NB4 (cell line): ENCODE measurements at places on chromosomes 1 and 21.
A peak's percentile ranks its signal among the peaks of the same experiment; 100 is the strongest.

- DNase-seq = no peak
Measured at GRCh38 chr21:35179990-35180540, 131.0 kb upstream of the RUNX1 start.

- no peak for DNase-seq
Measured at GRCh38 chr1:2237773-2238172, 9.7 kb downstream of the SKI start.

DNA sequence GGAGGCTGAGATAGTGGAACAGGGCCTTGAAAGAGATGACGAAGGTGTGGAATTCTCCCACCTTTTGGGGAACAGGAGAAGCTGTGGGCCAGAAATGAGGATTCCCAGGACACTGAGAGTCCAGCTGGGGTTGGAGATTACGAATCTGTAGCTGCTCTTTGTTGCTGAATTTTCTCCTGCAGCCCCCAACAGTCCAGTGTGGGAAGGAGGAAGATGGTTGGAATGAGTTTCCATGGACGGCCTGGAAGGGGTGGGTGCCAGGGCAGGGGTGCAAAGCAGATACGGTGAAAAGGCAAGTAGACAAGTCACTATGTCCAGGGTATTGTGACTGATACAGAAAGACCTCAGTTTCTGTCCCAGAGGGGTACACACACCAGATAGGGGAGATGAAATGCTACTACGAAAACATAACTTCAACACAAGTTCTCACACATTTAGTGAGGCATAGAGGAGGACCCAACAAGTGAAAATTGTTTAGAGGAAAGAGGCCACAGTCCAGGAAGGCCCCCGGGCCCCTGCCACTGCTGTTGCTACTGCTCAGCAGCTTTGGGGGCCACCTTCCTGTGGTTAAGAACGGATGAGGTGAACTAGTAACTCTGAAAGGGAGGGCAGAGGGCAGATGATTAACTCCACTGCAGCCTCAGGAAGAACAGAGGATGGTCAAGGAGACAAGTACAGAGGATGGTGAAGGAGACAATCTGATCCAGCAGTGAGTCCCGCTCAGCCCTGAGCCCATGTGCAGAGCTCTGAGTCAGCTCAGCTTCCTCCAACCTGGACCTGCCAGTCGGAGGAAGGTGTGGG lies 7.3 kb downstream of the CD244 start:
- peak; percentile 64 for DNase-seq

DNA sequence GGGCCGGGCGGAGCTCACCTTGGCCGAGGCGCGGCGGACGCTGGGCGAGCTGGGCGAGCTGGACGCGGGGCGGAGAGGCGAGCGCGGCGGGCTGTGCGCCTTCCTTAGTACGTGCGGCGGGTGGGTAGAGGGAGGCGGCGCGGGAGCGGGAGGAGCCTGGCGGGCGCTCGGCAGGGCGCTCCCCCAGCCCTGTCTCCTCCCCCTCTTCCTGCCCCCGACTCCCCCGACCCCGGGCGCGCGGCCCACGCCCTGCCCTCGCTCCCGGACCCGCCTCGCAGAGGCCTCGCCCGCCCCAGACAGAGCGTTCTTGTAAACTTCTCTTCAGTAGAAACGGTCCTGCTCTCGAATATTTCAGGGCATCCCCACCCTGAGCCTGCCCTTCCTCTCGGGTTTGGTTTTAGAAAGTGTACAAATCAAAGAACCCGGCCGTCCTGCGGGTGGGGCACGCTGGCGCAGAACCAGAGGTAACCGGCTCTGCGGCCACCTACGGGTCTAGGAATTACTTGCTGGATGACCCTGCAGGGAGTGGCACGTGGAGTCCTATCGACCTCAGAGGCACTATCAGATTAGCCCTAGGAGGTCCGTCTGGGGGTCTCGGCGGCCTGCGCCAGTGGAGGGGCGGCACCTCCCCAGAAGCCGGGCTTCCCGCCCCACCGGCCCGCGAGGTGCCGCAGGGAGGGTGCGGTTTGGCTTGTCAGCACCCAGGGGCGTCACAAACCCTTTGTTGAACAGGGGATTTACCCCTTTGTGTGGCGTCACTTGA lies at the start of gene S100A10:
Gene S100A10 (minus strand): TSS at position 126 of the 763 bp plus-strand sequence. CDS start 7,629 bp downstream, outside the sequence.
- peak; percentile 86 for DNase-seq

GRCh38 chr1:29255134-29255666 lies 18.9 kb downstream of the PTPRU start:
- DNase-seq = no peak

- no peak for DNase-seq
Measured at GRCh38 chr1:192627901-192628300, 8.0 kb upstream of the RGS13 start.

GRCh38 chr1:183227422-183228346 lies 41.6 kb downstream of the LAMC2 start:
- peak; percentile 78 for DNase-seq

- DNase-seq = peak; percentile 83
Measured at GRCh38 chr1:66380452-66381212, 153.3 kb upstream of the SGIP1 start.

GRCh38 chr1:51936531-51936930 lies 54.0 kb downstream of the RAB3B start:
- peak; percentile 12 for DNase-seq

DNA sequence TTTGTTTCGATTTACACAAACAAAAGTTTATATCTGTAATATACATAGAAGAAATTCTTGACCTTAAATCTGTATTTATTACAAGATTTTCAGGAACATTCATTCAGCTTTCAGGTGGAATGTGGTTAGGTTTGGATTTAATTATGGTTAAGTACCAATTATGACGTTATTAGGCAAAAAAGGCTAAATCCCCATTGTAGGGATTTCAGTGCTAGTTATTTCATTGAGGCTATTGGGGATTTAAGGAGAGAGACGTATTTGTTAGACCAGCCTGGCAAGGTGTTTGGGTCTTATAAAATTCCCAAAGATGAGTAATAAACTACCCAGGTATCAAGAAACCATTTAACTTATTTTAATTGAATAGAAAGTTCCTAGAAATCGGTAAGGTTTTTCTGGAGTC lies 26.0 kb downstream of the PRKAA2 start:
- no peak for DNase-seq

DNA sequence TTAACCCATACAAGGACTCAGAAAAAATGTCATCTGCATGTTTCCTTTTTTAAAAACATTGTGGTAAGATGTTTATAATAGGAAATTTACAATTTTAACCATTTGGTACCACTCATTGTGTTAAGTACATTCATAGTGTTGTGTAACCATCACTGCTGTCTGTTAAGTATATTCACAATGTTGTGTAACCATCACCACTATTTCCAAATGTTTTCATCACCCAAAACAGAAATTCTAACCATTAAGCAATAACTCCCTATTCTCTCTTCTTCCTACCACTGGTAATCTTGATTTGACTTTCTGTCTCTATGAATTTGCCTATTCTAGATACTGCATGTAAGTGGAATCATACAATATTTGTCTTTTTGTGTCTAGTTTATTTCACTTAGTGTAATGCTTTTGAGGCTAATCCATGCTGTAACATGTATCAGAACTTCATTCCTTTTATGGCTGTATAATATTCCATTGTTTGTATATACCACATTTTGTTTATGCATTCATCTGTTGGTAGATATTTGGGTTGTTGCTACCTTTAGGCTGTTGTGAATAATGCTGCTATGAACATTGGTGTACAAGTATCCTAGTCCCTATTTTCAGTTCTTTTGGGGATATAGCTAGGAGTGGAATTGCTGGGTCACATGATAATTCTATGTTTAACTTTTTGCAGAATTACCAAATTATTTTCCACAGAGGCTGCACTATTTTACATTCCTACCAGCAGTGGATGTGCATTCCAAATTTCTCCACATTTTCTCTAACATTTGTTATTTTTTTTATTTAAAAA lies 14.1 kb downstream of the HIPK1 start:
- peak; percentile 90 for DNase-seq

- peak; percentile 11 for DNase-seq
Measured at GRCh38 chr1:59384443-59384842, 87.5 kb downstream of the FGGY start.

DNA sequence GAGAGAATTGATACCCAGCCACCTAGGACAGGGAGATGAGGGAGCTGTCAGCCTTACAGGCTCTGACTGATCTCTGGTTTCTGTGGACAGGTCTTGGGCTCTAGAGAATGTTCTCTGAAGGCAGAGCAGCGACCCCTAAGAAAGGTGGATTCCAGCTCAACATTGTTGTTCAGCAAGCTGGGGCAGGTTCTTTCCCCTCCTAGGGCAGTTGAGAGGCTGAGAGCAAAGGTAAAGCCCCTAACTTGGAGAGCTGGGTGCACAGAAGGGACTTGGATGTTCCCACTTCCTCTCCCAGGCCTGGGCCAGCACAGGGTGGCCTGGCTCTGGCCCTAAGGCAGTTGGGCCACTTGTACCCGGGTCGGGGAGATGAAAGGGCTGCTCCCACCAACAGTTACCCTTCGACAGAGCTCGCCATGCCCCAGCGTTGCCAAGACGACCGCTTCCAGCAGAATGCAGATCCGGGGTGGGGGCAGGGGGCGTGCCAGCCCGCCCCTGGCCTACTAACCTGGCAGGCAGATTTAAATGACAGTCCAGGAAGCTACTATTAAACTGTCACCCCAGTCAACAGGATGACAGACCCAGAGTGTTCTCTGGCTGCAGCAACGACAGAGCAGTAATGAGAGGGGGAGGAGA lies 31.6 kb downstream of the LRP8 start:
- DNase-seq = no peak

DNA sequence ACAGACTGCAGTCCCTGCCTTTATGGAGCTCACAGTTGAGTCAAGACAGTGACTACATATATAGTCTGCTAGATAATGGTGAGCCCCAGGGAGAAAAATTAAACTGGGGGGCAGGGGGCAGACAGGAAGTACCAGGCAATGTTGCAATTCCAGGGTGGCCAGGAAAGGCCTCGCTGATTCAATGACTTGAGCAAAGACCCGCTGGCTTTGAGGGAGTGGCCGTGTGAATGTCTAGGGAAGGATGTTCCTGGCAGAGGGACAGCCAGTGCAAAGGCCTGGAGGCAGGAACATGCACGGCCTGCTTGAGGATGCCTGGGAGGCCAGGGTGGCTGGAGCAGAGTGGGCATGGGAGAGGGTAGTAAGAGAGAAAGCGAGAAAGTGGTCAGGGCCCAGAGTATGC lies 23.0 kb upstream of the EPHA8 start:
- DNase-seq = peak; percentile 64

DNA sequence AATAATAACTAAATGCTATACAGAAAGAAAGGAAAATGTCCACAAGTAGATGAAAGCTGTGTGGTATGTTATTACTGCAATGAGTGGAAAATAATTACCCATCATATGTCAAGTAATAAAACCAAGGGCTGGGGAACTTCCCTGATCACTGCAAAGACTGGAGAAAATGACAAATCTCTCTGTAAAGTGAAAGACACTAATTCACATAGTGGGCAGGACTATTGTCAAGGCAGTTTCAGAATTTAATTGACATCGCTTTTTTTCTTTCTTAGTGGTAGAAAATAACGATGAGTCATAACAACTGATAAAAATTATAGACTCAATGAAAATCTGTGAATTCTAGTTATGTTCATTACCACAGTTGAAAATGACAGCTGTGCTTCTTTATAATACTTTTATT lies 153.7 kb upstream of the ST6GALNAC5 start:
- DNase-seq = no peak

DNA sequence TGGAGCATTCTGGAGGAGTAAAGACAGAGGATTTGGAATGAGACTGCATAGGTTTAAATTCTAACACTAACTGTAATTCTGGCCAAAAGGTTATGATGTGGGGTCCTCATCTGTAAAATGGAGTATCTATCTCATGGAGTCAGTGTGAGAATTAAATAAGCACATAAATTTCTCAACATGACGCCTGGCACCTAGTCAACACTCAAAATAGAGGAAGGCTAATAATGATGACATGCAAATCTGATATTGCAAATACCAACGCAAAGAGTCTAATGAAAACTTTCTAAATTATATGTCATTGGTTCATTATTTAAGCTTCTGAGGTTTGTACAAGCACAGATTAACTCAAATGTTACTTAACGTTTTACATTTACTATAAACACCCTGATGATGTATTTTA lies 29.6 kb downstream of the APP start:
- DNase-seq = no peak

- no peak for DNase-seq
Measured at GRCh38 chr21:25296252-25296651, 311.0 kb downstream of the MRPL39 start.

DNA sequence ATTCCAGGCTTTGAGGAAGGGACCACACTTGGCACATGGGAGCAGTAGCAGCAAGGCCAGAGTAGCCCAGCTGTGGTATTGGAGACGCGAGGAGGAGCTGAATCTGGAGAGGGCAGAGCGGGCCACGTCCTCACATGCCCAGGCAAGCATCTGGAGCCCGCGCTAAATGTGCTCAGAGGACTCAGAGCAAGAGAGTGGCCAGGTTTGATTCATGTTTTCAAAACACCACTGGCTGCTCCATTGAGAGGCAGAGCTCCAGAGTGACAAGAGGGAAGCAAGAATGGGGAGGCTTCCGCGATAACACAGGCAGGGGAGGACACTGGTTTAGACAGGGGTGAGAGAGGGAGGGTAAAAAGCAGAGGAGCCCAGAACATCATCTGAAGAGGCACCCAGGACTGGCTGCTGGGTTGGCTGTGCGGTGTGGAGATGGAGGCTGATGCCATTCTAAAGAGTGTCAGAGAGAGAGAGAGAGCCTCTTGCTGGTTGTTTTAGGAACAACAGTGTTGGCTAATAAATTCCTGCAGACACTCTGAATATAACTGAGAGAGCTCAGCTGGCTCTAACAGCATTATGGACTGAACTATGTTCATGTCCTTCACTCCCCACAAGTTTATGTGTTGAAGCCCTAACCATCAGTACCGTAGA lies 32.3 kb downstream of the RCAN1 start:
- DNase-seq = peak; percentile 62

- DNase-seq = no peak
Measured at GRCh38 chr21:32233055-32233546, 45.7 kb downstream of the MIS18A start.

GRCh38 chr1:156860113-156860627 lies 495 bp upstream of the NTRK1 start:
- peak; percentile 60 for DNase-seq

- DNase-seq = no peak
Measured at GRCh38 chr1:235292790-235293189, 35.2 kb downstream of the ARID4B start.

DNA sequence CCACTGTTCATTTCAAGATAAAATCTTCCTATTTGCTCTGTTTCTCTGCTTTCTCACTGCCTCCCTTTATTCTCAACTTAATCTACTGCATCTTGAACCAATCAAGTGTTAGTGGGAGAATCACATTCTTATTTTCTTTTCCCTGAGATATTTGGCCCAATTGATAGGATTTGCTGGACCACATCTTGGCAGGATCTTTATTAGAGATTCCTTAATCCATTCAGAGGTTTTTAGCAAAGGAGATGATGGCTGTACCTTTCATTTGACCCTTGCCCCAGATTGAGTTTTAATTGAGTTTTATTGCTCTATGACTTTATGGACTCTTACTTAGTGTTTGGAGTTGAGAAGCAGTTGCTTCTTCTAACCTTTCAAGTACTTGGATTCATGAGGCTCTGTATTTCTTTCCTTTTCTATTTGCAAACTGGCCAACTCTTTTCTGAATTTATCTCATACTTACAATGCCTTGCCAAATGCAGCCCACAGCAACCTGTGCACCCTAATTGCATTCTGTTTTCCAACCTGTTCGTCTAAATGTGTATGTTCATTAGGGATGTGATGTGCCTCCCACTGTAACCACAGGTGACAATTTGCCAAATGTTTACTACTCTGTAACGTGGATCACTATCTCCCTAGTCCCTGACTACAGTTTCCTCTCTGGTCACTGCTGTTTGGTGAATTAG lies 274.8 kb upstream of the KAZN start:
- DNase-seq = no peak
